ENCODE measurements at places on chromosomes 6 and 20. TPM values are rescaled to one million over a fixed set of nuclear protein-coding genes. Genes with fewer than 3 reads are reported as not detected.

DNA sequence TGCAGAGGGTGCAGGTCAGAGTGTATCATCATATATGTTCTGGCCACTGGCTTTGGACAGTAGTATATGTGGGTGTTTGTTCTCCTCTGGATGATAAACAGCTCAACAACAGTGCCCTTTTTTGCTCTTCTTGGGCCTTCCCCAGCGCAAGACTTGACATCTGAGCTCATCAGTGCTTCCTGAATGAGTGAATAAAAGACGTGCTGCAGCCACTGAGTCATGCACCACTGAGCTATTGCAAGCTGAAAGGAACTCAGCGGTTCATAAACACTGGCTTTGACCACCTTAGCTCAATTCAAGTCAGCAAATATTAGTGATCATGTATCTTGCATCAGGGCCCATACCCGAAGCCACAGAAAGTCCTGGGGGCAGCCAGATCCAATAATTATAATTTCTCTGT is 105.3 kb upstream of the KCNG1 start:
- DNase-seq: peak; percentile 70

DNA sequence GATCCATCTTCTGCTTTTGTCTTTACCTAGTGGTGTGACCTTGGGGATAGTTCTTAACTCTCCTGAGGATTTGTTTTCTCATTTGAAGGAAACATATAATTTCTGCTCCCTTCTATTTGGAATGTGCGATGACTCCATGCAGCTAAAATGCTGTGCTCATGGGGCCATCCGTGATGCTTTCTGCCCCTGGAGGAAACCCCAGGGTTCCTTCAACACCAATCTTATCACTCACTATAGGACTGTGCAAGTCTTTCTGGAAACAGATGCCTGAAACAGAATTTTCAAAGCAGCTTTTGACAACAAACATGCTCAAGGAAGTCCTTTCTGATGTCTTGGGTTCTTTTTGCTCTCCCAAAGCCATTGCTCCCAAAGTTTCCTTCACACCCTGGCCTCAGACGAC is 128.8 kb upstream of the GGTLC1 start:
- no peak for DNase-seq

DNA sequence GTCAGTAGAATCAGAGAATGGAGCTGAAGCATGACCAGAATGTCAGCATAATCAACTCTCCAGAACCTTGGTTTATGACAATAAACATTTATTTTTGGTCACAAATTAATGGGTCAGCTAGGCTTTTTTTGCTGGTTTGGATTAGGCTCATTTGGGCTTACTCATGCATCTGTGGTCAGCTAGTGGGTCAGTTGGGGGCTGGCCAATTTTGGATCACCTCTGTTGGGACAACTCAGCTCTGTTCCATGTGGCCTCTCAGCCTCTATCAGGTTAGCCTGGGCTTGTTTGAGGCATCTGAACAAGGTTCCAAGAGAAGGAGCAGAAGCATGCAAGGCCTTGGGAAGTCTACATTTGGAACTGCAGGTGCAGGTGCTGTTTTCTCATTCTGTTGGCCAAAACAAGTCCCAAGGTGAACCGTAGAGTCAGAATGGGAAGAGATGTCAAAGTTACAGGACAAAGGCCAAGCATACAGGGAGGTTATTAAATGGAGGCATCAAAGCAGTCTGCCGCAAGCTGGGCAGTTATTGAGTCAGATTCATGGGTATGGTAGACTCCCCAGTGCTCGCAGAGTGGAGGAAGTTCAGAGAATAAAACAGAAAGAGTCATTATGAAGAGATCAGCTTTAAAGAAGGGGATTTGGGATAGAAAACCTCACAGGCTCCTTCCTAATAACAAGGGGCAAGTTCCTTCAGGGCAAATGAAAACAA is 173.0 kb downstream of the PLCB4 start:
- peak; percentile 33 for DNase-seq

The VGLL2 gene
- total RNA-seq: not detected

The HS3ST5 gene
- 0.09 TPM for total RNA-seq

DNA sequence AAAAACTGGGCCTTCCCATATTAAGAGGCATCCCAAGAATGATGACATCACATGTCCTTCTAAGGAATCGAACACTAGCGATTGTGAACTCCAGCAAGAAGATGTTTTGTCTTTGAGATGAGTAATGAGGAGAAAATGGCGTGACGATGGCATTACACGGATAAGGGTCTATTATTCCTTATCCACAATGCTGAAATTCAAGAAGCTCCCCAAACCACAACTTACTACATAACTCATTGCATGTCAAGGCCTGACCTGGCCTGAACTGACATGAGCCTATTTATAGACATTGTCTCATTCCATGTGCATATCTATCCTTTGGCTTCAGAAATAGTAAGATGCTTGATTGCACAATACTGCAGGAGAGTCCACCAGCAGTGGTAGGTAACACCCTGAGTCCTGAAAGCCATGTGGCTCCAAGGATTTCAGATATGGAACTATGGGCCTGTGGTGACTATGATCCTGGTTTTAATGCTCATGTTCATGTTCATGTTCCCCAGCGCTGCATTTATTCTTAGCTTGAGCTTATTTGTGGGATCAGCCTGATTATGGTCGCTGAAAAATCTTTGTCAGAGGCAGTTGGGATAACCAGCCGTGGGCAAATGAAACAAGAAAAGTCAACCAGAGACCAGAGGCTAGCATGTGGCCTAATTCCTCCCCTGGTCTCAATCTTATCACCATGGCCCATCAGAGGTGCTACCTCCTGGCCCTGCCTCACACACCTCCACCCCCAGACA is 183.2 kb upstream of the JARID2 start:
- DNase-seq: peak; percentile 86

The MYLK2 gene
- 0.18 TPM for total RNA-seq

The BCAS4 gene
- 12.4 TPM for total RNA-seq

The TTK gene
- 28.7 TPM for total RNA-seq

The CSNK2A1 gene
- 187 TPM for total RNA-seq

The GNAS-AS1 gene
- total RNA-seq: 5.7 TPM

- no peak for DNase-seq
Measured at GRCh38 chr6:88380618-88381288, 214.6 kb upstream of the CNR1 start.

- no peak for DNase-seq
Measured at GRCh38 chr20:13468166-13468565, 170.6 kb downstream of the TASP1 start.

The KHDC1 gene
- 16.2 TPM for total RNA-seq

- no peak for DNase-seq
Measured at GRCh38 chr6:132400555-132400882, 756 bp downstream of the MOXD1 start.

DNA sequence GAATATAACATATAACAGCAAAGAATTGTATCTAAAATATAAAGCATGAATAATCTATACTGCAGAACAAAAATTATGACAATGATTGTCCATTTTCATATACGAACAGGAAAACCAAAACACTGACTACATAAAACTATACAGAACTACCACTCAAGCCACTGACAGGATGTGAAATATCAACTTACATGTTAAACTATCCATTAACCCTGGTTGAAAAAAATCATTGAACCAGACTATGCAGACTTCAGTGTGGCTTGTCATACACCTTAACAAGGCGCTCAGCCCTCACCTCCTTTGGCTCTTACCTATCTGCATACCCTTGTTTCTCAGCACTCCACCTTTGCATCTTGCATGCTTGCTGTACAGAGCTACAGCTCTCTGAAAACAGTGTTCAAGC is 34.9 kb downstream of the ASCC3 start:
- no peak for DNase-seq

The C2 gene
- 2.4 TPM for total RNA-seq

- no peak for DNase-seq
Measured at GRCh38 chr6:145327586-145327985, 407.7 kb downstream of the EPM2A start.

GRCh38 chr6:84166395-84166794 is 61.0 kb downstream of the CEP162 start:
- DNase-seq: no peak

DNA sequence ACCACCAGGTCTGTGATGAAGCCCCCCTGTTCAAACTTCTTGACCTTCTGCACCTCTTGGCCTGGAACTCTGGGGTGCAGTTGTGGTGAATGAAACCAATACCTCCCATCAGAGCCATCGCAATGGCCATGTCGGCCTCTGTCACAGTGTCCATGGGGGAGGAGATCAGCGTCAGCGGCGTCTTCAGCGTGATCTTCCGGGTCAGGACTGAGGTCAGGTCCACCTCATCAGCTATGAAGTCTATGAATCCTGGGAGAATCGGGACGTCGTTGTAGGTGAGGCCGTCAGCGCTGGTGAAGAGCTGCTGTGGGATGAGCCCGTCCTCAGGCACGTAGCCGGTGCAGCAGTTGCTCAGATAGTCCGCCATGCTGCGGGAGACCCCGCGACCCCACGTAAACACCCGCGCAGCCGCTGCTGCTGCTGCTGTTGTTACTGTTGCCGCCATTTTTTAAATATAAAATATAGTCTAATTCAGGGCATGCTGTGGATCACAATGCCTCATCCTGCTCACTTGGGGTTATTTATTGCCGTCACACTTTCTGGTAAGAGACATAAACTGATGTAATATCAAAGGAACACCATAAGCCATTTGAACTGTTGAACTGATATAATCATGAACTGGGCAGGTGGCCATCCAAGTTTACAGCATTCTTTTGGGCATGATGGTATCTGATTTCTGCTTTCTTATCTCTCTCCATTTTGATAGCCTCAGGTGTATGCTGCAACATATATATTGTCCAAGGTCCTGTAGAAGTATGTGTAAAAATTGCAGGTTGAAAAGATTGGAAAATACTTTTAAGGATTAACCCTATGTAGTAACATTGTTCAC is 18.7 kb upstream of the RNF144B start:
- peak; percentile 37 for DNase-seq

The FOXS1 gene
- total RNA-seq: not detected

Measured in PC-9 (cell line).